NCI-H69 (cell line): ENCODE measurements at places on chromosomes 16 and 17.

DNA sequence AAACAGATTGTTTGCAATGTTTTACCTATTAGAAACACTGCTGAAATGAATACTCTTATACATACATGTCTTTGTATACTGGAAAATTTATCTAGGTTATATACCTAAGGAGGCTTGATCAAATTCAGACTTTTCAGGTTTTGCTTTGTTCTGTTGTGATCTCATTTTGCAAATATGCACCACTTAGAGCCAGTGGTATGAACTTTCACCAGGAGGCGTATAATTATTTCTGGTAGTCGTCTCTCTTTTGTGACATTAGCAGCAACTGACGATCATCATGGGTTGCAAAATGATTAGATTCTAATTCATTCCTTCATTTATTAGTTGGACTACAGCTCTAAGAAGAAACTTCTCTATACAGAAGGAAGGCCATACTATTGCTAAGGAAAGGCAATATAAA is 26.9 kb downstream of the AP1G1 start:
- no peak for DNase-seq

GRCh38 chr17:72943826-72944689 is 148.4 kb downstream of the SLC39A11 start:
- DNase-seq = no peak

- DNase-seq = no peak
Measured at GRCh38 chr16:54585998-54586340, 299.4 kb upstream of the IRX3 start.

DNA sequence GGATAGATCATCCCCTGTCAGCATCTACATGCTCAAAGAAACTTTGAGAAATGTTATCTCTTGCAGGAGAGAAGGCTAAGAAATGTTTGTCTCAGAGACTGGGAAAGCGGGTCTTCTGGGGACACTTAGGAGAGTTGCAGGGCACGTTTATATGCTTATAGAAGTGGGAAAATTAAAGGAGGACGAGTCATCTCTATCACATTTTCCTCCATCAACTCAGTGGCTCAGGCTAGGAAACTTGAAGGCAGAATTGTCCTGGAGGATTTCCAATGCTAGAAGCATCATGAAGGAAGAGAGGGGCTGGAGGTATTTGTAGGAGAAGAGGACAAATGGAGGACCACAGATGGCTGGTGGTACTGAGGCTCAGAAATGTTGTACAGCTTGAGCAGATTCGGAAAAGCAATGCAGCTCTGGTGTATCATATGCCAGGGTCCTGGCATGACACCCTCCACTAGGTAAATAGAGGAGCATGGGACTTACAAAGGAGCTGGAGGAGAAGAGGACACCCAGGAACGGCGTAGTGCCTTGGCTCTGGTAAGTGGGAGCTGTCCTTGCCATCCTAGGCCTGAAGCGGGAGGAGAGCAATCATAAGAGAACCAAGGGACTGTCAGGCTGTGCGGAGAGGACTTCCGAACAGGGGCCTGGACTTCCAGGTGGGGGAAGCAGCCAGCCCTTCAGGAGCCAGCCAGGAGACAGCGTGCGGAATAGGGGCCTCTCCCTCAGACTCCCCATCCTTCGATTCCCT is 4.5 kb upstream of the HS3ST3B1 start:
- DNase-seq = no peak

DNA sequence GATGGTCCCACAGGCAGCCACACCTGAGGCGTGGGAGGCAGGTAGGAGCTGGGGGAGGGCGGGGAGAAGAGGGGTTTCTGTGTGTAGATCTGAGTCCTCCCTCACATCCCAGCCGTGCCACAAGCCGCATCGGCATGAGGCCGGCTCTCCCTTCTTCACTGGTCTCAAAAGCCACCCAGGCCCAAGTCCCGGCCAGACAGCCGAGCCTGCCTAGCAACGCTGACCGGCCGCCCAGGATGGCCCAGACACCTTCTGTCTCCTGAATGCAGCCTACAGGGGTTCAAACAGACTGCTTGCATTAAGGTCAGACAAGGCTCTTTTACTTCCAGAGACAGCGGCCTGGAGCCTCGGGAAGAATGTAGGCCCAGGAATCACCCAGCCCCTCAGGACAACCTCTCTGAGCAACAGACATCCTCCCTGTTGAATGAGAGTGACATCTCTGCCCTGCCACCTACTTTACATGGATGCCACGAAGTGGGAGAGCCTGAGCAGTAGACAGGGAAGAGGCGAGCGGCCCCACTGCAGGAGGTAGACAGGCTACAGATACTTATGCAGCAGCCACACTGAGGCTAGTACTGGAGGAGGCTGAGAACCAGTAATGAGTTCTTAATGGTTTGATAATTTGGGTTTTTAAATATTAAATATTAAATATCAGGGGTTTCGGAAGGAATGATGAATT is 69.6 kb downstream of the N4BP1 start:
- DNase-seq = no peak

- no peak for DNase-seq
Measured at GRCh38 chr17:49577650-49577934, 1.9 kb downstream of the NXPH3 start.

DNA sequence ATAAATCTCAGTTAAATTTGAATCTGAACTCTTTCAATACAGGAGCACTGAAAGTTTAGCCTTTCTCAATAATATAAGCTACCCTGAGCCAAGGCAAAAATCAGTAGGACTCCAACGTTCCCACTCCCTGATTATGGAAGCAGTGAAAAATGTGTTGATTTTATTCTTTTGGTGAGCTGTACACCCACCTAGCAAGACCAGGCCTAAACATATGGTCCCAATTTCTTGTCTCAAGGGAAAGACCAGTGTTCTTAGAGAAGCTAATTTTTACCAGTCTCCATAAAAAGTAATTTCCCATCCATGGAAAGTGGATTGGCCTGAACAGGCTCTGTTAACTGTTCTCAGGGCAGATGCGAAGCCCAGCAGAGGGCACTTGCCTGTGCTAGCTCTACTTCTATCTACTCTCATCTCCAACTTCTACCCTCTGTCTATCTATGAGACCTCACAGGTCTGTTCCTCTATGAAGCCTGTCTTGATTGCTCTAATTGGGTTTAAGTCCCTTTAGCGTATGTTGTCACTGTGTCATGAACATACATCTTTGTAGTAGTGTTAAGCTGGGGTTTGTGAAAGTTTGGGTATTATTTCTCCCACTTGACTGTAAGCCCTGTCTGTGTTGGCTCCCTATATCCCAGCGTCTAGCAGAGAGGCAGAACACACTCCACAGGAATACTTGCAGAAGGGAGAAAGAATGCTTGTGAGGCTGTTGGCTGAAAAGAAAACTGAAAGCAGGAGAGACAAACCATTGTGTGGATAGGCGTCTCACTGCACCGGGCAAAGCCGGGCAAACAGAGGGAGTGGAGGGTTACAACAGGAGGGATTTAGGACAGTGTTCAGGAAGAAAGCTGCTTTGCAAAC is 167.1 kb upstream of the MAF start:
- no peak for DNase-seq

DNA sequence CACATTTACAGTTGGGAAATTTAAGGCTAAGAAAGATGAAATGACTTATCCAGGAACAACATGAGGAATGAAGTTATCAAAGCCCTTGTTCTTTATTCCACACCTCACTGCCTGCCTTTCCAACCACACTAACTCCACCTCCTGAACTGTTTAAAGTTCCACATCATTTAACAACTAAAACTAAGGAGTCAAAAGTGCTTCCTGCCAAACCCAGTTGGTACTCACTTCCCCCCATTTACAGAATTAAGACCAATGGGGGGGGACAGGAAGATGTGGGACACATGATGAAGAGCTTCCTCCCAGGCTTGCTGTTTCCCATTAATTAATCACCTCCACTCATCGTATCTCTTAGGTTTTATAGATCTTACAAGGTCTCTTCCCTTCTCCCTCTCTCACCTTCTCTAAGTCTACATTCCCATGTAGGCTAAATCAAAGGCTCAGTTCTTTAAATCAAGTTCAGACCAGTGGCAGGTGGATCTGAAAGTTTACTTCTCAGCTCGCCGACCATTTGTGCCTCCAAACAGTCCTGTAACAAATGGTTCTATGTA is 19.2 kb upstream of the TMEM101 start:
- peak; percentile 9 for DNase-seq

DNA sequence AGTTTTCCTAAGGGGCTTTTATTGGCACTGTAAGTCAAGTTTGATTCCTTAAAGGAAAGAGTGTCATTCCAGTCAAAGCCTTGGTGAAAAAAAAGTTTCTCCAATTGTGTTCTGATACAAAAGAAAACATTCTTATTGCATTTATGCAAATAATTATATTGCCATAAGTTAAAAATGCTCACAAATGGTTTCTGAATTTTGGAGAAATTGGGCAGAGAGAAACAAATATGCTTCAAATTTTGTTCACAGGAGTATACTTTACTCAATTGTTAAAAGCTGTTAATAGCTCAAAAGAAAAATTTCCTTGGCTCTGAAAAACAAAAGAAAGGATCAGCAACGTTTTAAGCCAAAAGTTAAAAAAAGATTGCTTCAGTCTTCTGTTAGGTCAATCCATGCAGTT is 60.2 kb downstream of the PIGL start:
- no peak for DNase-seq

GRCh38 chr16:804193-805048 is 3.9 kb upstream of the GNG13 start:
- peak; percentile 55 for DNase-seq

DNA sequence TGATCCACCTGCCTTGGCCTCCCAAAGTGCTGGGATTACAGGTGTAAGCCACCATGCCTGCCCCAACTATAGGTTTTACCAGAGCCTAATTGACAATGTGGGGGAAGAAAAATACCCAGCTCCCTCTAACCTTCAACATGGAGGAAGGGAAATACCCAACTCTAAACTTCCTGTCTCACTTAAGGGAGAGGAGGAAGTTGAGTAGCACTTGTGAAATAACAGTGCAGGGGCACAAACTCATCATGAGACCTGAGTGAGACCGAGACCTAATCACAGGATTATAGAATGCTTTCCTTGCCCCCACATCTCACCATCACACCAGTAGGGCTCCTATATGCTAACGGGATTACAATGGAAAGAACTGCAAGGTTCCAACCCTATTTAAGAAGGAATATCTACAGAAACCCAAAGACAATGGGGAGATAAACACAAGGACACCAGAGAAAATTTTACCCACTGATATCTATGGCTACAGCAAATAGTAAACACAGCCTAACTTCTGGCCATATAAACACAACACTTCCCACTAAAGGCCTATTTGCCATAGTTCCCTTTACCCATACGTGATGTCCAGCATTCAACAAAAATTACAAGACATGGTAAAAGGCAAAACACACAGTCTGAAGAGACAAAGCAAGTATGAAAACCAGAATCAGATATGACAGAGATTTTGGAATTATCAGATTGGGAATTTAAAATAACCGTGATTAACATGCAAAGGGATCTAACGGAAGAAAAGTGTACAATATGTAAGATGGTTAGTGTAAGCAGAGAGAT is 26.9 kb downstream of the OR3A1 start:
- no peak for DNase-seq

DNA sequence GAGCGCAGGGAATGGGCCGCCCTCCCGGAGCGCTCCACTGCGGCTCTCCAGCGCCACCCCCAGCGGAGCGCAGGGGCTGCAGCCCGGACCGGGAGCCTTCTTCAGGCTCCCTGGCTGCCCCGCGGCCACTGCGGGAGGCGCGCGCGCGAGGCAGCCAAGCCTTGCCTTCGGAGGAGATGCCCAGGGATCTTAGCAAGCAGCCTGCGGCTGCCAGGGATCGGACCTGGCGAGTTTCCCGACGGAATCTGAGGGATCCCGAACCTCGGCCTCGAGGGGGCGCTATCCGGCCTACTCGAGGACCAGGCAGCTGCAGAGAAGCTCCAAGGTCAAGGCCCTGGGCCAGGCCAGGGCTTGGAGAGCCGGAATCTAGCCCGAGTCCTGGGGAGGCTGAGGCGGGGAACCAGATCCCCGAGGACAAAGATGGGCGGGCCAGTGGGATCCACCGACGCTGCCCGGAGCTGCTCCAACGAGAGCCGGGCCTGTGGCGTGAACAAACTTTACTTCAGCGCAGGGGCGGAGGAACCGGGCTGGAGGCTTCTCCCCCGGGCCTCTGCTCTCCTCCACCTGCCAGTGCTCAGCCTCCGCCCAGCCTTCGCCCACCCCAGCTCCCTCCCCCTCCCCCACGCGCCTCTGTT is at the start of gene IRX6:
TSS of gene IRX6 (plus strand) at position 567 of the 635 bp plus-strand sequence. CDS start 889 bp downstream, outside the sequence.
- peak; percentile 8 for DNase-seq

- DNase-seq = no peak
Measured at GRCh38 chr17:30588798-30589247, 111.6 kb downstream of the GOSR1 start.

- no peak for DNase-seq
Measured at GRCh38 chr16:56876048-56876447, 11.0 kb downstream of the SLC12A3 start.

DNA sequence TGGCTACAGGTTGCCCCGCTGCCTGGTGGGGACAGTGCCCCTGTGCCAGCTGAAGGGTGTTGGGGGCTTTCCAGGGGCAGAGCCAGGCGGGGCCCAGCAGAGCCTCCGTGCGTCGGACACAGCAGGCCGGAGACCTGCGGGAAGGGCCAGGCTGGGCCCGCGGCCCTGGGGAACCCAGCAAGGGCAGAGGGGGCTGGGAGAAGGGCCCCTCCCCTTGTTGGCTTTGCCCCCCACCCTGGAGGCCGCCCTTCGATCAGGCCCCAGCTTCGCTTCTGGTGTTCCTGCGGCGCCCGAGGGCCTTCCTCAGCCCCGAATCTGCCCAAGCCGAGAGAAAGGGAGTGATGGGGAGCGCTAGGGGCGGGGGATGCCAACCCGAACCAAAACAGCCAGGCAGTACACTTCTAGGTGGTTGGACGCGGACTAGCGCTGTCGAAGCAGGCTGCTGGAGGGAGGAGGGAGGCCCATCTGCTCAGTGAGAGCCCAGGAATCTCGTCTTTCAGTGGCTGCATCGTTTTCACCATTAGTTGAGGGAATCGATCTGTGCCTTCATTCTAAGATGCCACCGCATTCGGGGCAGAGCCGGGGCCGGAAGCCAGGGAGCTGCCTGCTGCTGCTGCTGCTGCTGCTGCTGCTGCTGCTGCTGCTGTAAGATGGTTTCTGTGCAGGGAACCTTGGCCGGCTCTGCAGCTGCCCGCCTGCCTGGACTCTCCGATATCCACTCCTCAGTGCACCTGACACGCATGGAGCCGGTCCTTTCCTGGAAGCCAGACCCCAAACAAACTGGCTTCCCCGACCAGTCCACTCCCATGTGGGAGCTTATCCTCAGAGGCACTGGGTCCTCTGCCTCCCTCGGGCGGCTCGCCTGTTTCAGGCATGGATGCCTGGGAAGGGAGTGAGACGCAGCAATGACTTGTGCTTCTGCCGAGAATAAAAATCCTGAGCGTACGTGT is 1.7 kb downstream of the JPH3 start:
- peak; percentile 53 for DNase-seq
